Breast epithelium (tissue), 4 donors: ENCODE measurements at places on chromosomes 5 and 9.
A peak's percentile ranks its signal among the peaks of the same experiment; 100 is the strongest.

- no peaks in the 10 kb centered on the region for H3K27me3 ChIP-seq
- no peaks in the 10 kb centered on the region for H3K4me1 ChIP-seq
- no peaks in the 10 kb centered on the region for H3K36me3 ChIP-seq
- no peak overlapping the region for H3K27ac ChIP-seq
- no peak for DNase-seq
Measured at GRCh38 chr9:7500521-7500920, 299.1 kb downstream of the DMAC1 start.

GRCh38 chr5:171422902-171423663 is 3.6 kb downstream of the FGF18 start:
- no peak overlapping the region for H3K4me3 ChIP-seq
- no peaks in the 10 kb centered on the region for H3K36me3 ChIP-seq
- no peaks in the 10 kb centered on the region for H3K27me3 ChIP-seq
- H3K4me1 ChIP-seq, result peaks cover 13% of the 10 kb centered on the region
- DNase-seq, result no peak

DNA sequence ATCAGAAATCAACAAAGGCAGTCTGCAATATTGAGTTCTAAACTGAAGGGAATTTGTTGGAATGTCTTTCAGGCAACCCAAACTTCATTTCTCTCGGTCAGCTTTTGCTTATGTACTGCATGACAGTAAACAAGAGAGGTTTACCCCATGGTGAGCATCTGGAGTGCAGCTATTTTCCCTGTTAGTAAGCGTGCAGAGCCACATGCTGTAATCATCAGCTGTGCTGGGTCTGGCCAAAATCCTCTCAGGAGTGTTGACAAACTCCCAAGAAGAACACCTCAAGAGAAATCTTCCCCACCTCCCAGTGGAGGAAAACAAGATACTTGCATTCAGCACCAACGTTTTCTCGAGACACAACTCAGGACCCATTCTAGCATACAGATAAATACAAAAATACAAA is 83.6 kb upstream of the ADAMTSL1 start:
- H3K27ac ChIP-seq, result no peak overlapping the region
- peaks cover 9% of the 10 kb centered on the region for H3K4me1 ChIP-seq
- no peaks in the 10 kb centered on the region for H3K27me3 ChIP-seq
- no peak overlapping the region for H3K4me3 ChIP-seq
- H3K36me3 ChIP-seq, result no peaks in the 10 kb centered on the region
- no peak for DNase-seq

GRCh38 chr9:81384911-81385310 is 304.4 kb downstream of the TLE1 start:
- H3K27ac ChIP-seq, result no peak overlapping the region
- no peak for DNase-seq
- no peak overlapping the region for H3K4me3 ChIP-seq
- no peaks in the 10 kb centered on the region for H3K36me3 ChIP-seq
- no peaks in the 10 kb centered on the region for H3K27me3 ChIP-seq

GRCh38 chr9:20043035-20043434 is 254.2 kb upstream of the SLC24A2 start:
- no peak for DNase-seq
- no peak overlapping the region for H3K27ac ChIP-seq
- no peak overlapping the region for H3K4me3 ChIP-seq
- no peaks in the 10 kb centered on the region for H3K4me1 ChIP-seq
- H3K36me3 ChIP-seq, result no peaks in the 10 kb centered on the region
- no peaks in the 10 kb centered on the region for H3K27me3 ChIP-seq

DNA sequence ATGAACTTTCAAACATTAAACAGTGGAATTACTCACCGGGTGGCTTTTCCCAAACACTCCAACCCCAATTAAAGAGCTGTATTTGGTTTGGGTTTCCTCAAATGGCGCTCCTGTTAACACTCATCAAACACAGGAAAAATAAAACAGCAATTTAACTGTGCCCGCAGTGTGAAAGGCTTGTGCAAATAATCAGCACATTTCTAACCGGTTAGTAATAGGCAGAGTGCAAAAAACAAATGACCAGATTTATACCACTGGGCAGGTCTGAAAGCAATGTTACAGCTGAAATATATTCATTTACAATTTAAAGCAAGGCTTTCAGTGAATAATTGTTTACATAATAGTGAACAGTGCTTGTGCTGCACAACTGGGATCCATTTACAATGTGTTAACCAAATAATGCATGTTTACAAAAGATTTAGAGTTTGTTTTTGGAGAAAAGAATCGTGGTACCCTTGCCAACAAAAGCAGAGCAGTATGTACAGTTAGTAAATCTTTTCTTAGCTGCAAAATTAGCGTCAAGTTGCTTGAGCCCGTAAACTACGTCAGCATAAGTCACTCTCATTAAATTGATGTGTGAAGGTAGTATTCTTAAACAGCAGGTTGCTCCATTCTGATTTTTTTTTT is 662.9 kb upstream of the ZNF608 start:
- peak overlapping the region; percentile 86 for H3K27ac ChIP-seq
- no peaks in the 10 kb centered on the region for H3K36me3 ChIP-seq
- H3K4me3 ChIP-seq, result no peak overlapping the region
- DNase-seq, result no peak
- no peaks in the 10 kb centered on the region for H3K27me3 ChIP-seq

GRCh38 chr5:159241946-159242552 is 21.0 kb upstream of the UBLCP1 start:
- no peak overlapping the region for H3K27ac ChIP-seq
- no peak for DNase-seq
- H3K4me1 ChIP-seq, result no peaks in the 10 kb centered on the region

- H3K27ac ChIP-seq, result peak overlapping the region; percentile 93
- DNase-seq, result peak; percentile 77
- no peaks in the 10 kb centered on the region for H3K36me3 ChIP-seq
- peaks cover 23% of the 10 kb centered on the region for H3K4me1 ChIP-seq
Measured at GRCh38 chr9:136902259-136902821, 16.0 kb downstream of the TRAF2 start.

GRCh38 chr5:127313847-127314473 is 23.4 kb downstream of the MEGF10 start:
- H3K36me3 ChIP-seq, result no peaks in the 10 kb centered on the region
- no peak overlapping the region for H3K27ac ChIP-seq
- no peaks in the 10 kb centered on the region for H3K27me3 ChIP-seq
- no peak overlapping the region for H3K4me3 ChIP-seq
- peak; percentile 61 for DNase-seq
- no peaks in the 10 kb centered on the region for H3K4me1 ChIP-seq

DNA sequence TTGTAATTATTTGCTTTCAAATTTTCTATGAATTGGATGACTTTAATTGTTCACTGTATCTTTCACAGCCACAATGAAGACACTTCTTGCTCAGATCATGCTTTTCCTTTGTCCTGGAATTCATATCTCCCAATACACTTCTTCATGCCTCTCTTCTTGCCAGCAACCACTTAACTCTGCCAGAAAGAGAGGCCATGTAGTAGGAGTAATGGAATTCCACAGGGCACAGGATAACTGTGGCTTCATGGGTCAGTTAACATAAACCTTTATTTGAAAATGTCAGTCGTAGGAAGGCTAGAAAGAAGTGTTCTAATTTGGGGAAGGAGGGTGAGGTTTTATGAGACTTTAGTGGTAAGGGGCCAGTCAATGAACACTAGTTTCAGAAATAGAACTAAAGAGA is 190.3 kb downstream of the TMEM167A start:
- H3K36me3 ChIP-seq, result no peaks in the 10 kb centered on the region
- no peak for DNase-seq
- H3K4me1 ChIP-seq, result no peaks in the 10 kb centered on the region
- H3K27ac ChIP-seq, result no peak overlapping the region
- H3K27me3 ChIP-seq, result no peaks in the 10 kb centered on the region

GRCh38 chr9:113577525-113578261 is 114.2 kb downstream of the RGS3 start:
- no peak overlapping the region for H3K4me3 ChIP-seq
- DNase-seq, result no peak
- no peaks in the 10 kb centered on the region for H3K36me3 ChIP-seq
- no peaks in the 10 kb centered on the region for H3K27me3 ChIP-seq
- H3K27ac ChIP-seq, result peak overlapping the region; percentile 91

DNA sequence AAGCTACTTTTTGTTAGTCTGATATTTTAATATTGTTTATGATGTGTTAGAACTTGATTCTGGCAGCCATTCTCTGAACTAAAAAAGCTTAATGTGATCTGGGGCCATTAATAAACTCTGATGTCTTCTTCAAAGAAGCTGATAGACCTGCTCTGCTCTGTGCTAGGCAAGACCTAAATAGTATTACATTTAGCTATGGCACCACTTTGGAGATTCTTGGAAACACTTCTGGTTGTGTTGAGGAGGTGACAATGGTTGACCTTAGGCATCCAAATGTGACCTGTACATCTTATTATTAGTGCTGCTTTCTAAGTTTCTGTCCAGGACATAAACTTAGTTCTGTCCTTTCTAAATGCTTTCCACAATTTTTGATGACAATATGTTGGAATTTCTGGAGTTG is 21.7 kb upstream of the SCGB3A2 start:
- H3K4me1 ChIP-seq, result no peaks in the 10 kb centered on the region
- no peak overlapping the region for H3K27ac ChIP-seq
- no peak for DNase-seq
- H3K4me3 ChIP-seq, result no peak overlapping the region

GRCh38 chr9:114094971-114095370 is 4.1 kb downstream of the KIF12 start:
- no peak overlapping the region for H3K4me3 ChIP-seq
- H3K27ac ChIP-seq, result no peak overlapping the region
- no peak for DNase-seq
- no peaks in the 10 kb centered on the region for H3K4me1 ChIP-seq
- H3K27me3 ChIP-seq, result no peaks in the 10 kb centered on the region

- H3K36me3 ChIP-seq, result no peaks in the 10 kb centered on the region
- no peak for DNase-seq
- H3K4me3 ChIP-seq, result no peak overlapping the region
- H3K4me1 ChIP-seq, result no peaks in the 10 kb centered on the region
Measured at GRCh38 chr9:79577969-79578723, 6.4 kb downstream of the TLE4 start.

GRCh38 chr9:124423591-124423990 is 8.3 kb upstream of the PSMB7 start:
- H3K27ac ChIP-seq, result no peak overlapping the region
- H3K27me3 ChIP-seq, result no peaks in the 10 kb centered on the region
- H3K4me1 ChIP-seq, result no peaks in the 10 kb centered on the region
- H3K4me3 ChIP-seq, result no peak overlapping the region
- H3K36me3 ChIP-seq, result no peaks in the 10 kb centered on the region

GRCh38 chr5:52989025-52989780 is at the start of gene ITGA2:
ITGA2 (plus strand) TSS chr5:52989352; CDS start chr5:52989469, 117 bp downstream.
- H3K4me3 ChIP-seq, result peak within 1 kb of the TSS; percentile 90
- H3K27ac ChIP-seq, result peak within 1 kb of the TSS; percentile 93
- H3K27me3 ChIP-seq, result no peaks in the 10 kb centered on the region
- DNase-seq, result peak; percentile 61

- no peaks in the 10 kb centered on the region for H3K27me3 ChIP-seq
- DNase-seq, result no peak
- no peaks in the 10 kb centered on the region for H3K36me3 ChIP-seq
- H3K4me1 ChIP-seq, result no peaks in the 10 kb centered on the region
Measured at GRCh38 chr9:38294220-38294960, 98.1 kb upstream of the ALDH1B1 start.

DNA sequence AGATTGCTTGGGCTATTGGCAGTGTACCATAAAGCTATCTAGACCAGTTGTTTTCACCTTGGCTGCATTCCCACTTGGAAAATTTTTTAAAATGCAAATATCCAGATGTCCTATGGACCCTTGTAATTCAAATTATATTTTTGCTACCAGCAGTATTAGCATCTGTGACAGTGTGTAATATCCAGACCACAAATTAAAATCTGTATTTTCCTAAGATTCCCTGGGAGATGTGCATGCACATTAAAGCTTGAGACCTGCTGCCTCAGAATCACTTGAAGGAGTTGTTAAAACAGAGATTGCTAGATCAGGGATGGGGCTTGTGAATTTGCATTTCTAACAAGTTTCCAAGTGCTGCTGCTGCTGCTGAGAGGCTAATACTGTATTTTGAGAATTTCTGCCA is 381.2 kb upstream of the PDE4D start:
- no peaks in the 10 kb centered on the region for H3K4me1 ChIP-seq
- H3K4me3 ChIP-seq, result no peak overlapping the region
- H3K27ac ChIP-seq, result no peak overlapping the region
- no peaks in the 10 kb centered on the region for H3K36me3 ChIP-seq

DNA sequence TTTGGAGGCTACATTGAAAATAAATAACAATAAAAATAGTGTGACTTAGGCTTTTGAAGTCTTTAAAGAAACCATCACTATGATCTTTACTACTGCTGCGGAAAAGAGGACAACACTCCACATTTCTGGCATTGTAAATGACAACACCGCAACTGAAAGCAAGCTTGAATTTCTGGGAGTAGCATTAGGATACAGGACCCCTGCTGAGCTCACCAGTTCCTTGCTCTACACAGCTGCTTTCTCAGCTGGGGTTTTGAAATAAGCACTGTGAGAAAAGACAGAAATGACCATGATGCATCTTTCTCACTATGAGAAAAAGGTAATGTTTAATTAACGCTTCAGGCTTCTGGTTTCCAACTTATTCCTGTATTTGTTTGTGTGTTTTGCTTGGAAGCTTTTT is 168.0 kb downstream of the TAF11L14 start:
- H3K27me3 ChIP-seq, result no peaks in the 10 kb centered on the region
- no peak overlapping the region for H3K4me3 ChIP-seq
- no peaks in the 10 kb centered on the region for H3K4me1 ChIP-seq
- H3K27ac ChIP-seq, result no peak overlapping the region
- no peak for DNase-seq

DNA sequence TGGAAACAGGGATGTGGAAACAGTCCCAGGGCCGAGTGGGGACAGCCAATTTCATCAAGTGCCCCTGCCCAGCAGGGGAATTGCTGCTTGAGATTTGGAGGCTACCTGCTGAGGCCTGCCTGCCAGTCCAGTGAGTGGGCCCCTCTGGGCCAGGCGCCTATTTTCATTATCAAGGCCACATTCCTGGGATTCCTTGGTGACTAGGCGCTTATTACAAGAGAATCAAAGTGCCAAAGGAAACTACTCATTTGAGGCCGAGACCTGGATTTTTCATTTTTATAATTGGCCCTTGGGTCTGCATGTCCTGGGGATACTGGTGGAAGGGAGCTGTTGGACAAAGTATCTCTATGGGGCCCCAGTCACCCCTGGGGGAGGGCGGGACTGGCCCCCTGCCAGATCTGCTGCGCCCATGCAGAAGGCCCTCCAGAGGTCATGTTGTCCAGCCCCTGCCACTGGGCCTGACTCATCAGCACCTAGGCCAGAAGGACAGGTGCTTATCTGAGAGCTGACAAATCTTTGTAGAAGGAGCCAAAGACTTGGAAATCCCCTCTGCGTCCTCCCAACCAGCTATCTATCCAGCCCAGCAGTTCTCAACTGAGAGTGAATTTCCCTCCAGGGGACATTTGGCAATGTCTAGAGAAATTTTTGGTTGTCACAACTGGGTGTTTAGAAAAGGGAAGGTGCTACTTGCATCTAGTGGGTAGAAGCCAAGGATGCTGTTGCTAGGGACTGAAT is 45.6 kb downstream of the FOXI1 start:
- H3K4me3 ChIP-seq, result no peak overlapping the region
- no peaks in the 10 kb centered on the region for H3K36me3 ChIP-seq
- H3K27ac ChIP-seq, result peak overlapping the region; percentile 87
- H3K27me3 ChIP-seq, result no peaks in the 10 kb centered on the region

GRCh38 chr9:80049096-80049782 is 477.5 kb downstream of the TLE4 start:
- no peak overlapping the region for H3K27ac ChIP-seq
- H3K4me3 ChIP-seq, result no peak overlapping the region
- H3K36me3 ChIP-seq, result no peaks in the 10 kb centered on the region
- no peaks in the 10 kb centered on the region for H3K27me3 ChIP-seq
